ENCODE measurements at places on chromosomes 12 and 14.

GRCh38 chr12:87107270-87107669 is 851.1 kb upstream of the MGAT4C start:
- no peak for DNase-seq

DNA sequence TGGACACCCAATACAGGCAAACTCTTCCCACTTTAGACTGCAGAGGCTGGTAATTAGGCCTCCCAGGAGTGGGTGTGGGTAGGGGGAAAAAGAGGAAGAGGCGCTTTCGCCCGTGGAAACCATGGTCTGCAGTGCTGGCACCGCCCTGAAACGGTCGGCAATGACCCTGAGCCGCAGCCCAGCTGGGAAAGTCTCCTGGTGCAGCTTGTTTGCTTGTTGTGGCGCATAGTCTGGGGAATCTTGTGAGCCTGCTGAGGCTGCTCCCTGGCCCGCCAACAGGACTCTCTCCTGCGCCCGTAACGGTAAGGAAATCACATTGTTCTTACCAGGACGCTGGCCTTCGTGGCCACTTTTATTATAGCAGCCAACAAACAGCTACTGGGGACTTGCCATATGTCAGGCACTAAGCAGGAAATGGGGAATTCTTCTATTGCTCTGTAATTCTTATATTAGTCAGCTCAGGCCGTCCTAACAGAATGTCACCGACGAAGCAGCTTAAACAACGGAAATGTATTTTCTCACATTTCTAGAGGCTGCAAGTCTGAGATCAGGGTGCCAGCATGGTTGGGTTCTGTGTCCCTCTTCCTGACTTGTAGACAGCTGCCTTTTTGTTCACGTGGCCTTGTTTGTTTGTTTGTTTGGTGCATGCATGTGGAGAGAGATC is 52.5 kb upstream of the RIN3 start:
- no peak for DNase-seq

GRCh38 chr12:98894412-98895085 is 249.5 kb downstream of the APAF1 start:
- DNase-seq = no peak

DNA sequence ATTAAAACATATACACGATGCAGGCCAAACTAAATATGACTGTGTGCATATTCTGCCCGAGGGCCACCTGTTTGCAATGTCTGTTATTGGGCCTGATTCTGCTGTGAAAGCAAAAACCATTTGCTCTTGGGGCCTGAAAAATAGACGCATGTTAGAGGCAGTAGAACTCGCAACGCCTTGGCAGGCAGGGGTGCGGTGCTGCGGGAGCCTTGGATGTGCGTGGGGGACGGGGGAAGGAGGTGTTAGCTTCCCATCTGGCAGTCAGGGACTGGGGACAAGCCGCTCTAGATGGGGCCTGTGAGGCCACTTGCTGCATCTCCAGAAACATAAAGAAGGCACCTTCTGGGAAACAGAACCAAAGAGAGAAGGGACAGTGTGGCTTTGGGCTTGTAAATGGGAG is 216.3 kb downstream of the PHETA1 start:
- DNase-seq = no peak

GRCh38 chr12:46560874-46561273 is 188.3 kb upstream of the SLC38A2 start:
- DNase-seq = no peak

DNA sequence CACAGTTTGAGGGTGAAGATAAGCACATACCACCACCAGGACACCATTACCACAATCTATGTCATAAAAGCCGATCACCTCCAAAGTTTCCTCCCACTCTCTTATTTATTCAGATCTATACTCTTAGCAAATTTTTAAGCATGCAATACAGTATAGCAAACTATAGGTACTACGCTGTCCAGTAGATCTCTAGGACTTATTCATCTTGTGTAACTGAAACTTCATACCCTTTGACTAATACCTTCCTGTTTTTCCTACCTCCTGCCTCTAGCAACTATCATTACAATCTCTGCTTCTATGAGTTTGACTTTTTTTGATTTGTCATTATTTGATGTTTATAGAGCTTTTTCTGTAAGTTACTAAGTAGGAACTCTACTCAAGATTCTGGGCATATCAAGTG is 84.5 kb upstream of the MANSC4 start:
- no peak for DNase-seq

GRCh38 chr12:80299976-80300375 is 144.1 kb upstream of the PTPRQ start:
- no peak for DNase-seq

DNA sequence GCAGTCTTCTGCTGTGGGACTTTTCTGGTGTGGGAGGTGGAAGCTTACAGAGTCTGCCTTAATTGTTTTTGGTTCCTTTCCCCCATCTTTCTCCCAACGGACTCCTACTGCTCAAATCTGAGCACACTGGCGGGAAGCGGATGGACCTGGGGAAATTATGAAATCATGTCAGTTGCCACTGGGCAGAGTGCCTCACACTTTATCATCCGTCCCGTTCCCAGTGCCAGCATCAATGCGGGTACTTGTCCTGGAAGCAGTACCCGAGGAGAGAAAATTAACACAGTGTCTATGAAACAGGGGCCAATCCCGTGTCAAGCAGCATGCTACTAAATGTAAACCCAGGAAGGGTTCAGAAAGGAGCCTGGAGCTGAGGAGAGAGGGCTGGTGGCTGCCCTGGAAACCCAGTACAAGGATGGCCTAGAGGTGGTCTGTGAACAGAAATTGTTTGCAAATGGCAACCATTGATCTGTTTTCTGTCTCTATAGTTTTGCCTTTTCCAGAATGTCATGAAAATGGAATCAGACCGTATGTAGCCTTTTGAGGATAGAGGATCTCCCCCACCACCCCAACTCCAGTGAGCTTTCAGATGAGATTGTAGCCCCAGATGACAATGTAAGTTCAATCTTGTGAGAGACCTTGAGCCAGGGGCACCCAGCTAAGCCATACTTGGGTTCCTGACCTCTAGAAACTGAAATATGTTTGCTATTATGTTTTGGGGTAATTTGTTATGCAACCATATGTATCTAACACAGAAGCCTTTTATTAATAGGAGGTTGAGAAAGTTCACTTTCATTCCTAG is 908 bp upstream of the CDKL1 start:
- no peak for DNase-seq

- no peak for DNase-seq
These were observed 278.4 kb downstream of the PCNX1 start for GRCh38 chr14:71185637-71186036.

GRCh38 chr14:93012951-93013719 is 90.2 kb downstream of the CHGA start:
- DNase-seq = no peak

GRCh38 chr12:92621833-92622232 is 81.0 kb upstream of the PLEKHG7 start:
- no peak for DNase-seq

DNA sequence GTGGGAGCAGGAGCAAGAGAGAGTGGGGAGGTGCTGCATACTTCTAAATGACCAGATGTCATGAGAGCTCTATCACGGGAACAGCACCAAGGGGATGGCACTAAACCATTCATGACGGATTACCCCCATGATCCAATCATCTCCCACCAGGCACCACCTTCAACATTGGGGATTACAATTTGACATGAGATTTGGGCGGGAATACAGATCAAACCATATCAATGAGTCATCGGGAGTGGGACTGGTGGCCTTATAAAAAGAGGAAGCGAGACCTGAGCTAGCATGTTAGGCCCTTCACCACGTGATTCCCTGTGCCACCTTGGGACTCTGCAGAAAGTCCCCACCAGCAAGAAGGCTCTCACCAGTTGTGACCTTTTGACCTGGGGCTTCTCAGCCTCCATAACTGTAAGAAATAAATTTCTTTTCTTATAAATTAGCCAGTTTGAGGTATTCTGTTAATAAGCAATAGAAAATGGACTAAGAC is 28.7 kb downstream of the COX8C start:
- no peak for DNase-seq

DNA sequence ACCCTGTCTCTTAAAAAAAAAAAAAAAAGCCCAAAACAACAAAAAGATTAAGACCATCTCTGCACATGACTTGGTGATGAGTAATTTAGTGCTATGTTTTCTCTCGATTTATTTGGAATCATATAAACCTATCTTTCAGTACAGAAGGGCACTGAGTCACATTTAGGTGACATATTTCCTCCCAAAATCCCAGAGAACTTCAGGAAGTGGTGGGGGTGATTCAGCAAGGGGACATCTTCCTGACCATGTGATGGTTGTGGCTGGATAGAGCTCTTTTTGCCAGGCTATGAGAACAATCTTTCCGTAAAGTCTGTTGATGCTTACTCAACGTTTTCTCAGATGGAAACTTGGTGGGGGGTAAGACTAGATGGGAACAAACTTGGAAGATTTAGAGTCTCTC is 50.0 kb downstream of the PPFIBP1 start:
- no peak for DNase-seq

GRCh38 chr12:132535019-132535418 is 45.1 kb downstream of the FBRSL1 start:
- DNase-seq = no peak

DNA sequence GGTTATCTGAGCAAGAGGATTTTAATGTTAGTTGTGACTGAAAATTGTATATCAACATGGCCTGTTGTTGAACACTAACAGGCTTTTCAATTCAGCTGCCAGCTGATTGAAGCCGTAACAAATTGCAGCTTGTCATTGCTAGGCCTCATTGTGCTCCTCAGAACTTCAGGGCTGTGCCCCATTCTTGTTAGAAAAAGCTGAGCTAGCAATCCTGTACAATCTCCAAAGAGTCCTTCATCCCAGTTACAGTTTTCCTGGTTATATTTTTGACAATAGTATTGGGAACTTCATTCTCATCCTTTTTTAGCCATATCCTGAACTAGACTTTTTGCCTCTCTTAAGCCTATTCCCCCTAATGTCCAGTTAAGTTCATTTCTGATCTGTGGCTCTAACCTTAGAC is 564.1 kb upstream of the ATXN7L3B start:
- DNase-seq = no peak

DNA sequence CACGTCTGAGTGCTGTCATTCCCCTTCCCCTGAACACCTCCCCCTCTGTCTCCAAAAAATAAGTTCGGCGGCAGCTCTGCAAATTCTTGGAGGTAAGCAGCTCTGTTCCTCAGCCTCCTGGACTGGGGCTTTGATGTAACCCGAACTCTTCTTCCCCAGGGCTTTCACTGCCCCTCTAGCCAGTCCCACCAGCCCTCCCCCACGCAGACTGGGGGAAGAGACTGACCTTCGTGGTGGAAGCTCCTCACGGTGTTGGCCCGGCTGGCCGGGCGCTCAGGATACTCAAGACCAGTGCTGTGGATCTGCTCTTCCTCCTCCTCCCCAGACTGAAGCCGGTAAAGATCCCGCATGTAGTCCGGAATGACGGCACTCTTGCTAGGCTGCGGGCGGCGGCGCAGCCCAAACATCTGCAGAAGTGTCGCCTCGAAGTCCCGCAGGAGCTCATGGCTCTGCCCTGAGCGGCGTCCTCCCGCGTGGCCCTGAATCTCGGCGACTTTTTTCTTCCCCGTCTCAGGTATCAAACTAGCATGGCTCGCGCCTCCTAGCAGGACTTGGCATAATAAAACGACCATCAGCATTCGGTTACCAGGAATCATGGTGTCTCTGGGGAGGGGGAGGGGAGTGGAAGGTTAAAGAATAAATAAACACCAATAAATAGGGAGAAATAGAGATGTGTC is 4.9 kb downstream of the BMP4 start:
- DNase-seq = no peak

DNA sequence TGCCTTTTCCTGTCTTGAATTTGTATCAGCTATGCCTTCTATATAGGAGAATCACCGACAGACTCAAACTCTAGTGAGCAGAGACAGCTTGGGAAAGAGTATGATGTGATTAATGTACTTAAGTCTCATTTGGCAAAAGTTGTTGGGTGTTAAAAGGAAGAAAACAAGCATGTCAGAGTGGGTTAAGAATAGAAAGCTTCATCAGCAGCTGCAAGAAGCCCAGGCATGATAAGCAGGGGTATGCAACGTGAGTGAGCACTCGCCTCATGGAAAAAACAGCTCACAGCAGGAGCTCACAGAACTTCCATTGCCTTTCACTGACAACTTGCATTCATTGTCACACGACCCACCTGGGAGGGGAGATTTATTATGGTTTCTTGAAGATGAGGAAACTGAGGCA is 35.9 kb upstream of the WNK1 start:
- DNase-seq = peak; percentile 61

- DNase-seq = peak; percentile 87
These were observed 65.1 kb downstream of the PCNX1 start for GRCh38 chr14:70972107-70972976.

GRCh38 chr12:121062391-121063045 is 23.5 kb upstream of the OASL start:
- DNase-seq = peak; percentile 13

DNA sequence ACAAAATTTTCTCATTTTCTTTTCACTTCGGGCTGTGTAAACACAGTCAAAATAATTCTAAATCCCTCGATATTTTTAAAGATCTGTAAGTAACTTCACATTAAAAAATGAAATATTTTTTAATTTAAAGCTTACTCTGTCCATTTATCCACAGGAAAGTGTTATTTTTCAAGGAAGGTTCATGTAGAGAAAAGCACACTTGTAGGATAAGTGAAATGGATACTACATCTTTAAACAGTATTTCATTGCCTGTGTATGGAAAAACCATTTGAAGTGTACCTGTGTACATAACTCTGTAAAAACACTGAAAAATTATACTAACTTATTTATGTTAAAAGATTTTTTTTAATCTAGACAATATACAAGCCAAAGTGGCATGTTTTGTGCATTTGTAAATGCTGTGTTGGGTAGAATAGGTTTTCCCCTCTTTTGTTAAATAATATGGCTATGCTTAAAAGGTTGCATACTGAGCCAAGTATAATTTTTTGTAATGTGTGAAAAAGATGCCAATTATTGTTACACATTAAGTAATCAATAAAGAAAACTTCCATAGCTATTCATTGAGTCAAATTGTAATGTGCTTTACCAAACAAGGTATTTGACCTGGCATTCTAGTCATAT is 4.8 kb downstream of the CDKN1B start:
- no peak for DNase-seq

GRCh38 chr14:50381823-50382287 is 14.8 kb downstream of the CDKL1 start:
- no peak for DNase-seq

DNA sequence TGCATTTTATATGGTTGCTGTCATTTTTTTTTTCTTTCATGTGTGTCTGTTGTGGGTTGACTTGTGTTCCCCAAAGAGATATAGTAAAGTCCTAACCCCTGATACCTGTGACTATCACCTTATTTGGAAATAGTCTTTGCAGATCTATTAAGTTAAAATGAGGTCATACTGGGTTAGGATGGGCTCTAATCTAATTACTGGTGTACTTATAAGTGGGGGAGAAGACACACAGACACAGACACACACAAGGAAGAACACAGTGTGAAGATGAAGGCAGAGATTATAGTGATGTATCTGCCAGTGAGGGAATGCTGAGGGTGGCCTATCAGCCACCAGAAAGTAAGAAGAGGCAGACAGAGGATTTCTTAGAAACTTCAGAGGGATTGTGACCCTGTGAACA is 318.4 kb upstream of the ATP2B1 start:
- no peak for DNase-seq

GRCh38 chr12:3137268-3137781 is 60.1 kb downstream of the TSPAN9 start:
- no peak for DNase-seq
